LNCaP clone FGC (cell line): ENCODE measurements at places on chromosomes 3 and 15.

- DNase-seq, result no peak
These were observed 50.3 kb downstream of the FILIP1L start for GRCh38 chr3:100063929-100064461.

DNA sequence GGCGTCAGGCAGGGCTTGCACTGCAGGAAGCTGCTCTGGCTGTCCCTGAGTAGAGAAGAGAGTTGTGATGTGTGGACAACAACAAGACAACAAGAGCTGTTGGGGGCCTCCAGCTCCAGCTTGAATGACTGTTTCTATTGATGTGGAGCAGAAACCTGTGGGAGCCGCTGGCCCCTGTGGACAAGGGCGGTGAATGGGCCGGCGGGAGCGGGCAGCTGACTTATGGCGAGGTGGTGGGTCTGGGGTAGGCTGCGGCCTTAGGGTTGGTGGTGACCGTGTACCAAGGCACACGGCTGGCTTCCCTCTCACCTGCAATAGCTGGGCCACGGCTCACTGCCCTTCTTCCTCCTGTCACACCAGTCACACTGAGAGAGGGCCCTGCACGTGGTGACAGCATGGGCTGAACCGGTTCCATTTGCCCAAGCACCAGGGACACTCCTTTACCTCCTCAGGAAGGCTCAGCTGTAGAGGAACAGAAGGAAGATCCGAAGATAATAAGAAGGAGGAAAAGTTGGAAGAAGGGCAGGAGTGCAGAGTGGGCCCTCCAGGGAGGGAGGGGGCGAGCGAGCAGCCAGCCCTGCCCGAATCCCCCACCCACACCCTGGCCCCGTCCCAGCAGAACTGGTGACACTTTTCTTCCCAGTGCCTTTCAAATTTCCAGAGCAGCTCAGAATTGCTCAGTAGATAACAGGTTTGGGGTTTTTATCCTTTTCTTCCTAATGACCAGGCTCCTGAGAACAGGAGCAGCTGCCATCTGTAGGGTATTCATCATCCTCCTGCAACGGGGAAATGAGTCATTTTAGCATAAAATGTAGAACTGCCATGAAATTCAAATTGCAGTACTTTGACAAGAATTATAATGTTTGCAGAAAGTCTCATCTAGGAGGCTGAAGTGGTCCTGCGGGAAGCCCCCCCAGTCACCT is 136.9 kb downstream of the TJP1 start:
- no peak for DNase-seq

GRCh38 chr15:89243046-89243690 is 611 bp upstream of the FANCI start:
- no peak for DNase-seq

DNA sequence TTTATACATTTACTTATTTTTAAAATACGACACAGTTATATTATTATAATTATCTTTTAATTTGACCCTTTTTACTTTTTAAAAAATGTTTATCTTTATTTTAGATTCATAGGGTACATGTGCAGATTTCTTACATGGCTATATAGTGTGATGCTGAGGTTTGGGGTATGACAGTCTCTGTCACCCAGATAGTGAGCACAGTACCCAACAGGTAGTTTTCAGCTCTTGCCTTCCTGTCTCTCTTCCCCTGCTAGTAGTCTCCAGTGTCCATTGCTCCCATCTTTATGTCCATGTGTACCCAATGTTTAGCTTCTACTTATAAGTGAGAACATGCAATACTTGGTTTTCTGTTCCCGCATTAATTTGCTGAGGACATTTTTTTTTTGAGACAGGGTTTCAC is 21.8 kb upstream of the KCNMB2 start:
- no peak for DNase-seq

DNA sequence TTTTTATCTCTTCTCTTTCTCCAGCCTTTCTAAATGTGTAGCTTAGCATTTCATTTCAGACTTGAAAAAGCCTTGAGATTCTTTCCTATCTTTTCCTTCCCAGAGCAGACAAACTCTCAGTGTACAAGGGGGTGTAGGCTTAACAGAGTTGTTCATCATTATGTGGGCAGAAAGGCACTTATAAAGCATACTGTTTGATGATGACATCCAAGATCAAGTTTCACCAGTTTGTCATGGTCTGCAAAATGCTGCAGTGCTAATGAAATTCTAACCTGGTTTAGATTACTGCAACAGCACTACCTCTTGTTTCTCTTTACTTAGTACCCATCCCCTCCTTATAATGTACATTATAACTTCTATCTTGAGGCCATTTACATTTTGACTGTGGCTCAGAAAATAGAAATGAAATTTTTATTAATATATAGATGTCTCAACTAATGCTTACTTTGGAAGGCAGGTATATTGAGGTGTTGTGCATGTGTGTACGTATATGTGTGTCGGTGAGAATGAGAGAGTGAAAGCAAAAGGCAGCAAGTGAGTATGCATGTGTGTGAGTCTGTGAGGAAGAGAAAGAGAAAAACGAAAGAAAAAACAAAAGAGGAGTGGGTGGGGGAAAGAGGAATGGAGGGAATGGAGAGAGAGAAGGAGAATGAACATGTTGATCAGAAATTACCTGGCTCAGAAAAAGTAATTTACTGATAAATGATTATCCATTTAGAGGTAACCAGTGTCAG is 1043.6 kb downstream of the TUSC7 start:
- DNase-seq, result no peak

- no peak for DNase-seq
These were observed 315.1 kb upstream of the TBC1D5 start for GRCh38 chr3:18057471-18058091.

DNA sequence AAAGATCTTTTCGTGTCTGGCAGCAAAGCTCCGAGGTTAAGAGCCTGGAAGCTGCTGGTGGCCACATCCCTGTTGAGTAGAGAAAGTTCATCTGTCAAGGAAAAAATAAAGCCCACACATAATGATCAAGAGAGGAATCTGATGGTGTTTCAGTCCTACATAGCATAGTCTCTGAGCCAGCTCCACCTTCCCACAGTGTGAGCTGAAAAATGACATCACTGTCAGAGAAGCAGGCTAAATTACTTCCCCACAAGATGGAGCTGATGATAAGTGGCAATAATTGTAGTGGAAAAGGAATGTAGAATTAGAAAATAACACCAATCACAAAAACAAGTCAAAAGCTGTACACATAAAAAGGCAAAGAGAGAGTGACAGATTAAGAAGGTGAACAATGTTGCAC is 84.5 kb downstream of the AQP9 start:
- DNase-seq, result no peak

DNA sequence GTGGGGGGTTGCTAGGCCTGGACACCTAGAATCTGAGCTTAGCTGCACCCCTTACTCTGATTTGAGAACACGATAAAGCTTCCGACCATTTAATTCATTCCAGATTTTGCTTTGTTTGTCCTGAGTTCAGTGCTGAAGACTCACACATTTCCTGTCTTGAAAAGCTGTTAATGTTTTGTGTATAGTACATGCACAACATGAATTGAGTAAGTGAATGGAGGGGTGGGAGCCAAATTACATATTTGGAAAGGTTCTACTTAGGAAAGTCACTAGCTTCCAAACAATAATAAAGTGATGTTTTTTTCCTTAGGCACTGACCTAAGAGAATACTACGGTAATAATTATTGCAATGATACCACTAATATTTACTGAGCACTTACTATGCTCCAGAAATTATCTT is 955.2 kb upstream of the NR2F2 start:
- DNase-seq, result no peak

GRCh38 chr15:76191539-76192244 is 119.6 kb downstream of the ETFA start:
- no peak for DNase-seq

DNA sequence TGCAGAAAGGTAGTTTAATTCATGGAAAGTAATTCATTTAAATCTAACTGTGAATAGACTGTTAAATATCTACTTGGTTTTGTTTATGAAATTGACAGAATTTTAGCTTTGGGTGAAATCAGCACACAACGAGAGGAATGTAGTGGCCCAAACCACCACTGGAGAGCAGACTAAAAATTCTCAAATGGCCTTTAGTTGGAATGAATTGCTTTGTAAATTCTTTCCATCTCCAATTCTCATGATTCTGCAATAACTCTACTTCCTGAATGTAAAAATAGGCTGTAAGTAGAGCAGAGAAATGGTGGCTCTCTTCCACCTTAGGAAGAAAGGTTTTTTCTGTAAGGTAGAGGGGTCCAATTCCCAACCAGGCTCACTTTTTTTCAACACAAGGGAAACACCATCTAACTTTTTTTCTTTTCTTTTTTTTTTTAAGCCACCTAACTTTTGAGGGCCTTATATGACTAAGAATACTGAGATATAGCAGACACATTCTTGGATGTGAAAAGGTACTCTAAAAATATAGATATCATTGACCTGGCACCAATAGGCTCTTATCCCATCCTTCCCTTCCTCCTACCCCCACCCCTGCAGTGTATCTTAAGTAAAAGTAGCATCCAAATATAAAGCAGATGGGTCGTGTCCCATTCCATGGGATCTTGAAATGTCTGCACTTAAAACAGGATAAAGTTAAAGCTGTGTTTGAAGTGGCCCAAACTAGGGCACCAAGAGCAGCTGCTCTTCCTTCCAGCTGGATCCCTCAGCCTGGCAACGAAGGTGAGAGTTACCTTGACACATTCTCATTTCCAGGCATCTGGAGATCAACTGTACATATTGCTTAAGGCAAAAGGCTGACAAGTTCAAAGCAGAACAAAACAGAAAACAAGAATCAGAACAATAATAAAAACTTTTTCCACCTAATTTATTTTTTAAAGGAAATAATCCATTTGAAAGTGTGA is 194.1 kb downstream of the TPRG1 start:
- DNase-seq, result no peak

DNA sequence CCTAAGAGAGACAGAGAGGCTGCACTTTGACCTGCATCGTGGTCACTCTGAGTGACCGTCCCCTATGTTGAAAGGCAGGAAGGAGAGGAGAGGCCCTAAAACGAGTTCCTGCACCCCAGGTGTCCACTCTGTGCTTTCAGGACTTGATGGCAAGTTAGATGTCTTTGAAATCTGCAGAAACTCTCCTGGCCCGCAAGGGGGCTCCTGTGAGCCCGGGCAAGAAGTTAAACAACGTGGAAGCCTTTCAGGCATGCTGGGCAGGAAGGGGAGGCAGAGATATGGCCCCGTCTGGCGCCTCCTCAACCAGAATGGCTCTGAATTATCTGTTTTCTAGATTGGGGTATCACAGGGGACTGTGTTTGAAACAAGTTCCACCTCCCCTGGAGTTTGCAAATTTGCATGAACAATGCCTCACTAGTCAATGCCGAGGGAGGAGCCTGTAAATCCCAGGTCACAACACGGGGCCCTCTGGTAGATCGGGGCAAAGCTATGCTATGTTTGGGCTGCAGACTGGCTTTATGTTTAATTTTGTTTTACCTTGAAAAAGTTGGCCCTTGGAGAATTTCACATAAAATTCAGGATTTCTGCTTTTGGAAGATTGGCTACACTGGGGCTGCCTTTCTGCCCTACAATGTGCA is 9.8 kb downstream of the CTXND1 start:
- no peak for DNase-seq

GRCh38 chr15:67170143-67170925 is 84.1 kb downstream of the AAGAB start:
- DNase-seq, result no peak
